ENCODE measurements at places on chromosomes 5 and 9. TPM values are rescaled to one million over a fixed set of nuclear protein-coding genes. Genes with fewer than 3 reads are reported as not detected.

- no peak for DNase-seq
These were observed 137.2 kb upstream of the FST start for GRCh38 chr5:53343187-53343586.

- no peak for DNase-seq
These were observed 136.2 kb downstream of the CDH6 start for GRCh38 chr5:31329715-31330114.

- no peak for DNase-seq
These were observed 25.0 kb downstream of the SKP1 start for GRCh38 chr5:134151723-134152122.

DNA sequence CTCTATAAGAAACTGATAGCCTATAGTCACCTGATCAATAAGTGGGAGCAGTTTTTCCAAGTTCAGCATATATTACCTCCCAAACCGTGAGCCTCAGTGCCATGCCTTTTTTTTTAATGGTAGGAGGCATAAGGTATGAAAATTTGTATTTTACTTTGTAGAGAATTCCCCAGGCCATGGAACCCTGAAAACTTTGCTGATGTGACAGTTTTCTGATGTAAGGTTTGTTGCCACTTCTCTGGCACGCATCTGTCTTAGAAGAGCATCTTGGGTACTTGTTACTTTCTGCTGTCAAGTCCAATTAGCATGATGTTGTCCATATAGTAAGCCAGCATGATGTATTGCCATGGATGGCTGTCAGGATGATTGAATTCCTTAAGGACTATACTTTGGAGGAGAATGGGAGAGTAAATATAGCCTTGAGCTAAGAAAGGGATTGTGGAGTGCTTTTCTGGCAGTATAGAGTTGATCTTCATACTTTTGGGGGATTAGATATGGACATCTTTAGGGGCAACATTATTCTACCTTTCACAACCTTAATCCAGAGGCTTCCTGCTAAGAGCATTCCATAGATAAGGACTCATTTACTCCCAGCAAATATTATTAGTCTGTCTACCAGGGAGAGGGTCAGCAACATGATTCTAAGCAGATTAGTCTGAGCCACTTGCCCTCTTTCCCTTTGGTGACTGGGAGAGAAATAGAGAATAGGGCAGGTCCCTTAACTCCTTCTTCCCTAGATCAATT is 389.6 kb downstream of the YTHDC2 start:
- no peak for DNase-seq

DNA sequence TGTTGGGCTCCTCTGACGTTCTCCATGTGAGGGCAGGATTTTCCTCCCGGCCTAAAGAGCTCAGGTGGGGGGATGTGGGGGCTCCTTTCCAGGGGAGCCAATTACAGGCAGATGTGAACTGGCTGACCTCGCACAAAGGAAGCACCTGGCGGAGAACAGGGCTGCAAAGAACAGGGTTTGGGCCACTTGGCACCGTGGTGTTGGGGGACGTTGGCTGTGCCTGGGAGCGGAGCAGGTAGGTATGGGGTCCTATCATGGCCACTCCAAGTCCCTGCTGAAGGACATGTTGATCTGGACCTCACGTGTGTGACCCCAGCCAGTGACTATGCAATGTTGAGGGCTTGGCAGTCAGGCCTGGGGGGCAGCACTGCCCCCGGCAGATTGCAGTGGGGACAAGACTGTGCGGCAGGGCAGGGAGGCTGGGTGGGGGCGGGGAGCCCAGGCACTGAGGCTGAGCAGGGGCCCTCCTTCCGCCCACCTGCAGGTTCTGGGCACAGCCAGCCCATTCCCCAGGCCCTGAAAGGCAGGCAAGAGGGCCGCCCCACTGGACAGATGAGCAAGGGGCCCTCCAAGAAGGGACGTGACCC is 19.4 kb downstream of the FIBCD1 start:
- DNase-seq = no peak

Gene MEGF9
- 17.7 TPM for polyA plus RNA-seq

Gene GFI1B
- 0.57 TPM for polyA plus RNA-seq

Gene LCN2
- polyA plus RNA-seq = 0.56 TPM

Gene GMCL2
- not detected for polyA plus RNA-seq
